ENCODE measurements at places on chromosomes 7 and 10. TPM values are rescaled to one million over a fixed set of nuclear protein-coding genes. Genes with fewer than 3 reads are reported as not detected.

The CALD1 gene
- total RNA-seq, result not detected

The NPTX2 gene
- total RNA-seq, result not detected

The UPK3B gene
- total RNA-seq, result 96.8 TPM

The CCDC136 gene
- total RNA-seq, result not detected

The TMEM60 gene
- 13.4 TPM for total RNA-seq

The PILRA gene
- not detected for total RNA-seq

The GLRX3 gene
- 77.0 TPM for total RNA-seq

The RBP4 gene
- 4.5 TPM for total RNA-seq

The FGFBP3 gene
- 0.92 TPM for total RNA-seq

The ACSM6 gene
- not detected for total RNA-seq

The TLX1 gene
- not detected for total RNA-seq

The TMEM196 gene
- not detected for total RNA-seq

The ANKRD61 gene
- not detected for total RNA-seq

The CYP2E1 gene
- total RNA-seq, result not detected

The TMEM139 gene
- total RNA-seq, result 53.9 TPM

The ZNF488 gene
- total RNA-seq, result 6.6 TPM

The CFAP70 gene
- total RNA-seq, result not detected

The ASB10 gene
- total RNA-seq, result not detected

The ANXA8 gene
- not detected for total RNA-seq

The LRIT1 gene
- not detected for total RNA-seq

The OR2A12 gene
- not detected for total RNA-seq

The ADAM8 gene
- 78.5 TPM for total RNA-seq

The BEND7 gene
- 0.31 TPM for total RNA-seq

The BTBD16 gene
- 4.7 TPM for total RNA-seq

The AKR1D1 gene
- total RNA-seq, result not detected

The YKT6 gene
- 138 TPM for total RNA-seq

The TAS2R5 gene
- 0.10 TPM for total RNA-seq

The CAMK2B gene
- 1.8 TPM for total RNA-seq

The PRRT4 gene
- total RNA-seq, result 0.16 TPM

The PARD3 gene
- 24.3 TPM for total RNA-seq

The CACNB2 gene
- total RNA-seq, result not detected

The ARMC3 gene
- not detected for total RNA-seq

The CTTNBP2 gene
- 1.0 TPM for total RNA-seq

The PIP gene
- not detected for total RNA-seq

The NACAD gene
- 0.10 TPM for total RNA-seq

The SCART1 gene
- 2.2 TPM for total RNA-seq

The AQP1 gene
- 9.8 TPM for total RNA-seq

The NPSR1 gene
- 3.0 TPM for total RNA-seq

The SLC18A3 gene
- total RNA-seq, result not detected

The PRLHR gene
- not detected for total RNA-seq

The LHFPL3 gene
- total RNA-seq, result not detected

The ANKRD2 gene
- 0.23 TPM for total RNA-seq

Data from HT-29 (cell line).